ENCODE measurements at places on chromosomes 2 and 18. TPM values are rescaled to one million over a fixed set of nuclear protein-coding genes. Genes with fewer than 3 reads are reported as not detected.

The LRRC30 gene
- not detected for total RNA-seq

The IL1F10 gene
- total RNA-seq: not detected

The ASB18 gene
- total RNA-seq: not detected

The SLC20A1 gene
- 81.2 TPM for total RNA-seq

The MSTN gene
- total RNA-seq: not detected

The HOXD13 gene
- not detected for total RNA-seq

The TMEM37 gene
- total RNA-seq: 2.3 TPM

The EFR3B gene
- 0.28 TPM for total RNA-seq

The SULT1C2 gene
- not detected for total RNA-seq

The GALM gene
- total RNA-seq: 11.2 TPM

The SNED1 gene
- 12.8 TPM for total RNA-seq

The SERPINB11 gene
- not detected for total RNA-seq

The DYTN gene
- not detected for total RNA-seq

The FAHD2A gene
- 34.0 TPM for total RNA-seq

The SCN2A gene
- not detected for total RNA-seq

The EHBP1 gene
- total RNA-seq: 22.2 TPM

The HDHD2 gene
- 17.7 TPM for total RNA-seq

The POTEC gene
- total RNA-seq: not detected

The PIEZO2 gene
- 63.7 TPM for total RNA-seq

The EPB41L3 gene
- total RNA-seq: 122 TPM

The KATNAL2 gene
- 0.33 TPM for total RNA-seq

The RAB6C gene
- total RNA-seq: not detected

The FOSL2 gene
- 66.0 TPM for total RNA-seq

The UGT1A4 gene
- total RNA-seq: not detected

The CIB4 gene
- not detected for total RNA-seq

The ALPP gene
- not detected for total RNA-seq

The GALNT3 gene
- 0.13 TPM for total RNA-seq

The WDR12 gene
- 49.3 TPM for total RNA-seq

The ITPRID2 gene
- total RNA-seq: 208 TPM

The DNAJC5G gene
- not detected for total RNA-seq

The DSG1 gene
- total RNA-seq: not detected

The RMDN2 gene
- 2.8 TPM for total RNA-seq

The AQP12A gene
- not detected for total RNA-seq
